ENCODE measurements at places on chromosomes 7 and 10.

DNA sequence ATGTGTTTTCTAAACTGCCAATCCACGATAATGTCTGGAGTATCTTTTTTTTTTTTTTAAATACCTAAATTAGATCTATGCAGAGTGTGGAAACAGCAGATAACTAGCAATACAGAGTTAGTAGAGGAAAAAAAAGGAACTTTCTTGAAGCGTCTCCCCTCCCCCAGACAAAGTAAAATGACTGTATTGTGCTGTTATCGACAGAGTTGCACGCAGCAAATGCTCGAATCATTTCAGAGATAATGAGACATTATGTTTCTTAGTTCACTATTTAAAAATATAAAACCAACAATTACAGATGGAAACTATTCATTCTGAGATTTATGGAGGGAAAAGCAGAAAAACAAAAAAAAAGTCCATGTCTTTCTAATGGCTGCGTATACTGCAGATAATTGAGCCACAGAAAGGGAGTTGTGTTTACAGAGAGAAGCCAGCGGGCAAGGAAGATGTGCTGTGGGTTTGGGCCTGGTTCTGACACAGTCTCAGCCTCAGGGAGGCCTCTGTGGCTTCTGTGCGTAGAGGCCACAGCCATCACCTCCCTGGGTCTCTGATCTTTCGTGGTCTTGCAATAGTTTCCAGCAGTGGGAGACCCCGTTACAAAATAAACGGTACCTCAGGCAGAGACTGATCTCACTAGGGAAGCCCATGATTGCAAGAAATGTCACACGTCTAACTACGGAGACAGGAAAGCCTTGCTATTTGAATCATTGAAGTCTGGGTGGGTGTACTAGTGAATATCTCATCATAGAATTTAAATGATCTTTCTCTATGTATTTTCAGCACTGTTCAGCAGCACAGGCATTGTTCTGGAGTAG lies 19.1 kb upstream of the KLF6 start:
- DNase-seq: peak; percentile 71

GRCh38 chr7:150417863-150418262 lies 32.6 kb upstream of the GIMAP8 start:
- no peak for DNase-seq

DNA sequence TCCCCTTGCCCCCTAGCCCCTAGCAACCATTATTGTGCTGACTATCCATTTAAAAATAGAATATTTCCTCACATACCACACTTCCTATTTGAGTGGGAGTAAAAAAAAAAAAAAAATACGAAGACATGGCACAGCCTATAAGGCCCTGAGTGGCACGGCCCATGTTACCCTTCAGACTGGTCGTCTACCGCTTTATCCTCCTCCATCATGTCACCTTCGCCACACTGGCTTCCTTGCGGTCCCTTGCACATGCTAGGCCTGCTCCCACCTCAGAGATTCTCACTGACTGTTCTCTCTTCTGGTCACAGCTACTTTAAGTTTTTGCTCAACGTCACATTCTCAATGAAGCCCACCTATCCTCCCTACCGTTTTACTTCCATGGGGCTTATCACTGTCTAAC lies 130.3 kb downstream of the ATE1 start:
- DNase-seq: no peak

- DNase-seq: no peak
Observed at GRCh38 chr10:61901829-61902444, 438 bp downstream of the ARID5B start.
